ENCODE measurements at places on chromosomes 13 and 19. TPM values are rescaled to one million over a fixed set of nuclear protein-coding genes. Genes with fewer than 3 reads are reported as not detected.

ZNF439 gene
- total RNA-seq = 7.6 TPM

LGALS14 gene
- total RNA-seq = not detected

VSIG10L gene
- total RNA-seq = 2.5 TPM

BRME1 gene
- total RNA-seq = 0.66 TPM

ZNF14 gene
- 5.1 TPM for total RNA-seq

EXOC3L2 gene
- 3.6 TPM for total RNA-seq

IGFL1 gene
- not detected for total RNA-seq

DPY19L3 gene
- total RNA-seq = 14.2 TPM

ZFR2 gene
- total RNA-seq = not detected

IGFLR1 gene
- total RNA-seq = 8.1 TPM

ZSCAN1 gene
- not detected for total RNA-seq
